Erythroblast (primary cell): ENCODE measurements at places on chromosomes 2 and 18.

DNA sequence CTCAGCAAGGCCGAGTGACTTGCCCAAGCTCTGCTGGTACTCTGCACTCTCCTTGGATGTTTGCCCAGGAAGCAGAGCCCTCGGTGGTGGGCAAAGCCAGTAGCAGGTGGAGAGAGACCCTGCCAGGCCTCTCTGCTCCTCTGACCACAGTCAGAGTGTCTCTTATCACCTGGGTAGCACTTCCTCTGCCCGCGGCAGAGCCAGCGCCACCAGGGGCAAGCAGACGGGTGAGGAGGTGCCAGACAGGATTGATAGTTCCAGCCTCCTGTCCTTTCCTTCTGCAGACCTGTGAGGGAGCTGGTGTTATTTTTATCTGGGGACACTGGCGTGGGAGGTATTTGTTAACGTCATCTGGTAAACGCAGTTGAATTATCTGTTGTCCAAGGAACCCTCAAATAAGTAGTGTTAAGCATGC lies 152.9 kb downstream of the SMAD7 start:
- DNase-seq: no peak

DNA sequence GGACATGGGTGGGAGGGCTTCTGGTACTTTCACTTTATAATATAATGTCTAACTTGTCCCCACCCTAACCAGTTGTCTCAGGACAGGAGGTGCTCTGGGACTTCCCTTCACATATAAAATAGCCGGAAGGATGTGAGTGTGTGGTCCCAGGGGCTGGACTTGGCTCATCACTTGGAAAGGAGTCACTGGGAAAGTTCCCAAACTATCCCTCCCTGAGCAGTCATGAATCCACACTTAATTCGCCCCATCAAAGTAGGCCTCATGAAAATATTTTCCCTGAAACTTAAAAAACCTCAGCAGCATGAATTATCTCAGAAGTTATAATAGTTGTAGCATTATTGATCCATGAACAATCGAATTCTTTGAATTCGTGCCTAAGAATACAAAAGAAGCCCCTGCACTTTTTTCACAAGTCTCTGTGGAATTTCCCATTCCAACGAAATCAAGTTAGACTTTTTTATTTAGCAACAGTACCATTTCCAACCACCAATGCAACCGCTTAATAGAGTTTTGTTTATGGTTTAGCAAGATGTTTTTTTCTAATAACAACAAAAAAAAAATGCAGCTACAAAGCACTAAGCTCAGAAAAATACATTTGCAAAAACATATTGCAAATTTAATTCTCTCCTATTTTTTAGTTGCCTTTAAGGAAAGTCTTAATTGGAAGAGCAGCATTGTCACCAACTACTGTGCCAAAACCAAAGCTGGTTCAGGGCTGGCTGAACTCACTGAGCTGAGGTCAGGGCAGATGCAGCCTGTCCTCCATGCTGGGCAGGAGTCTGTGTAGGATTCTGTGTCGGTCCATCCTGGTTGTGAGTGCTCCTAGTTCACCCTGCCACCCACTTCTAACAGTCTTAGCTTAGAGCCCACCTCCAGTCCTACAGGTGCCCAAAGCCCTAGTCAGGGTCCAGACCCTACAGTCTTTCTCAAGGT lies 68.8 kb upstream of the SPTBN1 start:
- DNase-seq: no peak

GRCh38 chr18:66727991-66728390 lies 124.1 kb upstream of the CDH19 start:
- DNase-seq: no peak

DNA sequence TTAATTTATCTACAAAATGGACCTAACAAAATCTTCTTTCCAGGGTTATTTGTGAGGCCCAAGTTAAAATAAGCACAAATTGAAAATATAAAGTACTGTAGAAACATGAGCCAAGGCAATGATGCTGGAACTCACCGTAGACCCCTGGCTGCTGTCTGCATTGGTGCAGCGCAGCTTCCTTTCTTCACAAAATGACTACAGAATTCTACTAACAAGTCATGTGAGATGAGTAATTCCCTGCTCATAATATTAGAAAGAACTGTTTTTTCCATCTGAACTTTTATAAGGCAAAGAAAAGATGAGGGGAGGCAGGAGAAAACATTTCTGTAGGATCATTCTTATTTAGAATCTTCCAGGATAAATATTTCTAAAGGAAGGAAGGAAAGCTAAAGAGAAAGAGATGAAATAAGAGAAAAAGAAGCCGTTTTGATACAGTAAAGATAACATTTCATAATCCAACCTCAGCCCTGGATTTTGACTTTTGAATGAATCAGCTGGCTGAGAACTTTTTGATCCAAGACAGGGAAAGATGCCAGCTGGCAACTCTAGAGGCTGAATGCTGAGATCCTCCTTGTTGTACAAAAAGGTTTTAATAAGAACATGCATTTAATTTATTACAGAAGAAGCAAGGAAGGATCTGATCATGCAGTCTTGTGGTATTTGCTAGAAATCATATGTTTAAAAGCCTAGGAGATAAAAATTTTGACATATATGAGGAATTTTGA lies 183.9 kb upstream of the KLHL14 start:
- DNase-seq: no peak

- no peak for DNase-seq
Measured at GRCh38 chr2:135870571-135870970, 5.7 kb downstream of the MCM6 start.

GRCh38 chr2:100437751-100438150 lies 20.3 kb upstream of the CHST10 start:
- no peak for DNase-seq

DNA sequence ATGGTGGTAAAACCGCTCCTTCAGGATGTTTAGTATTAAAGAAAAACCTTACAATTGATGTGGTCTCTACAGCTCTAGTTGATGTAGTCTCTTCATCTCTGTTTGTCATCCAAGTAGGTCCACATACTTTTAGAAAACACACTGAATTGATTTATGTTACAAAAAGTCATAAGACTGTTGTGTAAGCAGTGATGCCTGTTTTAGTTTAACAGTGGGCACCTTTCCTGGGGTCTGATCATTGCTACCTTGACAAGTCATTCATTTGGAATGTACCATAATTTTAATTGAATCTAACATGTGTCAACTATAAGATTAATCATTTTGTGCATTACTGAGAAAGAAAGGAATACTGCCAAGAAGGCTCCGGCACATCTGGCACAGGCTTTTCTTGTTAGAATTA lies 34.3 kb downstream of the GIGYF2 start:
- no peak for DNase-seq

- no peak for DNase-seq
Measured at GRCh38 chr18:46892842-46893241, 24.5 kb downstream of the PIAS2 start.

DNA sequence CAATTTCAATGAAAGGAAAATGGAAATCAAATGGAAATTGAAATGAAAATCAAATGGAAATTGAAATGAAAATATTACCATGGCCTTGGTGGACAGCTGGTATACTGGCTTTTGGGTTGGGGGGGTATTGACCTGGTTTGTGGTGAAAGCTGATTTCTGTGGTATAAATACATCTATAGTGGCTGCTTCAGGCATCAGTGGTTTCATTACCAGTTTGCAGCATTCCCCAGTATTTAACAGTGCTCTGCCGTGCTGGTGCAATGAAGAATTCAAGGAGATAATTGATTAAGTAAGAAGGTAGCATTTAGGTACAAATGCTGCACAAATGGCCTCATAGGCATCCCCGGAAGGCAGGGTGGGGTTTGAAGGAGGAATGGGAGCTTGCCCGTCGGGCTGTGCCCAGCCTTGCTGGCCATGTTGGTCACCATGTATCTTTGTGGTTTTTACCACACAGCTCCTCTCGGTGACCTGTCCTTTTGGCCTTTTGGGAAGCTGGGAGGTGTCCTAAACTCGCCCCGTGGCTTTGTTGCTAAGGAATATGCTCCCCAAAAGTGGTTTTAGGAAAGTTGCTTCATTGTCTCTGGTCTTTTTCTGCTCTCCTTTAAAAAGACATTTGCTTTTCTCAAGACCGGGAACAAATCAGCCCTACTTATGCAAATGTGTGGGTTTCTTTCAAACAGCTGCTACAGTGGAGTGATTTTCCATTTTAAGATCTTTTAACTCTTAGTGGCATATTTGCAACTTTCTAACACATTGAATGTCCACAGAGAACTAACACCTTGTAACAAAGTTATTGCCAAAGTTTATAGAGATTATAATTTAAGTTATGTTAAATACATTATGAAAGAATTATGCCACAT lies 28.6 kb downstream of the SNTG2 start:
- no peak for DNase-seq

- no peak for DNase-seq
Measured at GRCh38 chr18:12751891-12752290, 49.0 kb downstream of the PSMG2 start.

GRCh38 chr2:191202209-191202721 lies 42.9 kb upstream of the MYO1B start:
- no peak for DNase-seq

- DNase-seq: no peak
Measured at GRCh38 chr2:206990360-206990759, 51.0 kb downstream of the CPO start.

GRCh38 chr2:187329586-187329985 lies 118.5 kb downstream of the CALCRL start:
- DNase-seq: no peak

GRCh38 chr2:128445523-128445900 lies 126.8 kb upstream of the HS6ST1 start:
- no peak for DNase-seq

DNA sequence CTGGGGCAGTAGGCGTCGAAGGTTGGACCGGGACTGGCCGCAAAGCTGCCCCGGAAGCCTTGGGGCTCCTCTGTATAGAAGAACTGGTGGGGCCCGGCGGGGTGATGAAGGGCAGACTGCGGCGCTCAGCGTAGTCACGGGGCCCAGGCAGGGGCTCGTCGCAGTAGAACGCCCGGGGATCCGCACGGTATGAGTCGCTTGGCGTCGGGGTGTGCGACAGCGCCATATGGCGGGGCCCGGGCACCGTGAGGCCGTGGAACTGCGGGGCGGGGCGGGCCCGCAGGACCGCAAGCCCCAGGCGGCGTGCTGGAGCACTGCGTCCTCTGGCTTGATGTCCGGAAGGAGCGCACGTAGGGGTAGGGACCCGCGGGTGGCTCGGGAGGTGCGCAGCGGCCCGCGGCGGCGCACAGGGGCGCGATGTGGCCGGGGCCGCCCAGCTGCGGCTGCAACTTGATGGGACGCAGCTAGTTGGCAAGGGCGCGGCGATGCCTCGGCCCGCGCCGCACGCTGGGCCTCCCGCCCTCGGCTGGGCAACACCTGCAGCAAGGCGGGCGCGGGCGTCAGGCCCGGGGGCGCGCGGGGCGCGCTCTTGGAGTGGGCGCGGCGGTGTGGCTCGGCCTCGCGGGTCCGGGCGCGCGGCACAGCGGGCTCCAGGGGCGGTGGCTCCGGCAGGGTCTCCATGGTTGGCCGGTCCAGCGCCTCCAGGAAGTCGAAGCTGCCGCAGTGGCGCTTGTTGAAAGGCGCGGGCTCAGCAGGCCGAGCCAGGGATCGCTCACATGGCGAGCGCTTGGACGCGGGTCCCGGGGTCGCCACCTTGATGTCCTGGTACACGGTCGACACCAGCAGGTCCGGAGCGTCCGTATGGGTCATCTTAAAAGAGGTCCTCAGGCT lies 251.4 kb downstream of the ANKRD30B start:
- no peak for DNase-seq

DNA sequence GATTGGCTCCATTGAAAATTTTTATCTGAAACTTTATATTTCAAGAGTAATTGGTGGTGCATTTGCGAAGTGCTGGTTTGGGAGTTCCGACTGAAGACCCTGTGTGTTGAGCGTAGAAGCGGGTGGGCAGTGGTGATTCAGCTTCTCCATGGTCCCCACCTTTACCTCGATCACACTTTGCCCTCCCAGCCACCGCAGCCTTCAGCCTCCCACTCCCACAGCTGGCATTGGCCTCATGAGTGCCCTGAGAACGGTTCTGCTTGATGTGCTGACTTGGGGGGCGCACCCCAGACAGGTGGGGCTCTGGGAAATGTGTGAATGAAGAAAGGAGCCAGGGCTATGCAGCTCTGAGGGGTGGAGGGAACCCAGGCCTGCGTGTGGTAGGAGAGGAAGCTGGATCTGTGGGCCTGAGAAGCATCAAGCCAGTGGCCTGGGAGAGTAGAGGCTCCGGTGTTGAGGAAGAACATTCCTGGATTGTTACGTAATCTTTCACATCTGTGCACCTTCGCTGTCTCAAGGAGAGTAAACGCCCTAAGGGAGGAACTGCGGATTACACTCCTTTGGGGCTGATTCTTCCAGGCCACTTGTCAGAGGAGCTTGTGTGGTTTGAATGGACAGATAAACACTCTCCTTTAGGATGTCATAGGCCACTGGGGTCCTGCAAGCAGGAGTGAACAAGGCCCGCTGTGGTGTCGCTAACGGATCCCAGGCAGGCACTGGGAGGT lies 83.8 kb downstream of the NPAS2 start:
- no peak for DNase-seq

DNA sequence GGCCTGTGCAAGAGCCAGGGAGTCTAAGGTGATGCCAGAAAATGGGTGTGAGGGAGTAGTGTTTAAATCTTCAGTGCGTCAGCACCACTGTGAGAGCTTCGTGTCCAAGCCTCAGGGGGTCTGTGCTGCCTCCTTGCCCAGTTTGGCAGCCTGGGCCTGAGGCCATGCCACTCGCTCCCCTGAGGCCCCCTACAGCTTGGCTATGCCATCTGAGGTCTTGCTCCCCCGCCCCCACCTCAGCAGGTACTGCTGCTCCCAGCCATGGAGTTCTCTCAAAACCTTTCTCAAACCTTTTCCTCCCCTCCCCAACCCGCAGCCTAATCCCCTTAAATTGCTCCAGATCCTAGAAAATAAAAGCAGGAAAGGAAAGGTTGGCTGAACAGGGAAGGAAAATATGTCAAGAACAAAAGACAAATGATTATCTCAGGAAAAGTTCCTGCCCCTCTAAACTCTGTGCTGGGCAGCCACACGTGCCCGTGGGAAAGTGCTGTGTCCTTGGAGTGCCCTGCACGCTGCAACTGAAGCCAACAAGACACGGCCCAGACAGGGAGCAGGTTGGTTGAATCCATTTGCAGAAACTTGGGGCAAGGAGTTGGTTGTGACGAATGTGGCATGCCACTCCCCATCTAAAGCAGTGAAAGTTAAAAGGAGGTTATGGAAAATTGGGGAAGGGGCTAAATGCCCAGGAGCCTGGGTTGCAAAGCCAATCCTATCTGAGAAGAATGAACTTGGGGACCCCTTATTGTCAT lies 61.2 kb downstream of the ATOH8 start:
- no peak for DNase-seq

DNA sequence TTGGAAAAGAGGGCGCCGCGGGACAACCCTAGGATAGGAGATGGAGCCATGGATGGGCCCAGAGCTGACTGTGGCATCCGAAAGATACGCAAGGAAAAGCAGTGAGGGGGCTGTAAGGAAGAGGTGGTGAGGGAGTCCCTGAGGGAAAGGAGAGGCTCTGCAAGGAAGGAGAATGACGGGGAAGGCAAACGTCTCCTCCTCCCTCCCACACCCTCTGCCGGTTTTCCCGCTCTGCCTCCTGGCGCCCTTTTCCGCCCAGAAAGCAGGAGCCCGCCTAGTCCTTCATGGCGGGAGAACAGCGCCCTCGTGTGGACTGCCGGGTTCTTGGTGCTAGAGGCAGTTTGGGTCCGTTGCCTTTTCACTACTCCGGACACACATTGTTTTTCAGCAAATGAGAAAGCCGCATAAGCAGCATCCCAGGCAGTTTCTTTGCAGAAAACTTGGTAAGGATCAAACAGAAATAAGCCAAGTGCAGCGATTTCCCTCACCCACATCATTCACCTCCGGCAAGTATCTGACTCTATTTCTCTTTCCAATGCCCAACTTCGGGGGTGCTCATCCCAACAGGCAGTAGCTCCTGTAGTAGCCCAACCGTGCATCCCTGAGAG lies 200.4 kb downstream of the INO80D start:
- DNase-seq: peak; percentile 74
